ENCODE measurements at places on chromosomes 4 and X. TPM values are rescaled to one million over a fixed set of nuclear protein-coding genes. Genes with fewer than 3 reads are reported as not detected.

Gene IRS4
- polyA plus RNA-seq = 0.03 TPM

Gene SLC49A3
- 4.2 TPM for polyA plus RNA-seq

Gene EGF
- not detected for polyA plus RNA-seq

Gene C1QTNF7
- polyA plus RNA-seq = not detected

Gene TMEM271
- polyA plus RNA-seq = not detected

Gene RHOH
- polyA plus RNA-seq = not detected

Gene SPANXD
- polyA plus RNA-seq = not detected

Gene MTHFD2L
- polyA plus RNA-seq = 6.9 TPM

Gene CT45A5
- not detected for polyA plus RNA-seq

Gene TLR7
- polyA plus RNA-seq = not detected

Gene IL15
- polyA plus RNA-seq = 3.1 TPM

Gene SEC31A
- 226 TPM for polyA plus RNA-seq

Gene BMX
- polyA plus RNA-seq = 49.8 TPM

Gene TRIM61
- not detected for polyA plus RNA-seq

- H3K4me3 ChIP-seq = no peak overlapping the region
- no peaks in the 10 kb centered on the region for H3K36me3 ChIP-seq
- peak; percentile 19 for DNase-seq
These were observed 195.2 kb upstream of the STK26 start for GRCh38 chrX:131827935-131828334.

DNA sequence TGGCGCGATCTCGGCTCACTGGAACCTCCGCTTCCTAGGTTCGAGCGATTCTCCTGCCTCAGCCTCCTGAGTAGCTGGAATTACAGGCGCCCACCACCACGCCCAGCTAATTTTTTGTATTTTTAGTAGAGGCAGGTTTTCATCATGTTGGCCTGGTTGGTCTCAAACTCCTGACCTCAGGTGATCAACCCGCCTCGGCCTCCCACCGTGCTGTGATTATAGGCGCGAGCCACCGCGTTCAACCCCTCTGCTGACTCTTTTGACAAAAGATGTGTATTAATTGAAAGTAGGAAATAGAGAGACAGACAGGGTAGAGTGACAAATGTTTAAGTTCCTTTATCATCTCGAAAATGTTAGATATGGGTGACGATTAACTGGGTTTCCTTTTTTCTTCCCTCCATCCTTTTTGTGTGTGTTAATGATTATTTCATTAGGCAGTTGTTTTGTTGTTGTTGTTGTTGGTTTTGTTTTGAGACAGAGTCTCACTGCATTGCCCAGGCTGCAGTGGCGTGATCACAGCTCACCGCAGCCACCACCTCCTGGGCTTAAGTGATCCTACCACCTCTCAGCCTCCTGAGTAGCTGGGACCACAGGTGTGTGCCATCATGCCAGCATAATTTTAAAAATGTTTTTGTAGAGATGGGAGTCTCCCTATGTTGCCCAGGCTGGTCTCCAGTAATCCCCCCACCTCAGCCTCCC is 79.5 kb downstream of the KDM6A start:
- no peak for DNase-seq
- no peak overlapping the region for H3K4me3 ChIP-seq
- peaks cover 14% of the 10 kb centered on the region for H3K4me1 ChIP-seq
- no peaks in the 10 kb centered on the region for H3K27me3 ChIP-seq

DNA sequence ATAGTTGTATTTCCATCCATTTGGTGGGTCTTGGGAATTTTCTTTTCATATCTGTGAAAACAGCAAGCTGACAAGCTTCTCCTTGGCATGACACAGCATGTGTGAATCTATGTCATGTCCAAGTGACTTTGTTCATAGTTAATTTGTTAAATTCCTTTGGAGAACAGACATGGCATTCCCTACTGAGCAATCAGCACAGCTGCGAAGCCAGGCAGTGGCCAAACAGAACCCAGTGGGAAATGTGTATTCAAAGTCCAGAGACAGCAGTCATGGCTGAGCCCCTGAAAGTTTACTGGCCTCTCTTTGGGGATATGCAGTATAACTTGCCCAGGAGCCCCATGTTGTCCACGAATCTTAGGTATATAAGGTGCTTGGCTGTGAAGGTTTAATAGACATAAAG is 474.7 kb downstream of the NKX6-1 start:
- H3K27ac ChIP-seq = no peak overlapping the region
- no peaks in the 10 kb centered on the region for H3K36me3 ChIP-seq
- no peaks in the 10 kb centered on the region for H3K27me3 ChIP-seq
- no peak overlapping the region for H3K4me3 ChIP-seq
- DNase-seq = no peak

GRCh38 chr4:24089851-24090534 is 200.1 kb upstream of the PPARGC1A start:
- DNase-seq = no peak
- no peak overlapping the region for H3K4me3 ChIP-seq
- H3K27ac ChIP-seq = no peak overlapping the region
- no peaks in the 10 kb centered on the region for H3K4me1 ChIP-seq
- H3K27me3 ChIP-seq = no peaks in the 10 kb centered on the region

DNA sequence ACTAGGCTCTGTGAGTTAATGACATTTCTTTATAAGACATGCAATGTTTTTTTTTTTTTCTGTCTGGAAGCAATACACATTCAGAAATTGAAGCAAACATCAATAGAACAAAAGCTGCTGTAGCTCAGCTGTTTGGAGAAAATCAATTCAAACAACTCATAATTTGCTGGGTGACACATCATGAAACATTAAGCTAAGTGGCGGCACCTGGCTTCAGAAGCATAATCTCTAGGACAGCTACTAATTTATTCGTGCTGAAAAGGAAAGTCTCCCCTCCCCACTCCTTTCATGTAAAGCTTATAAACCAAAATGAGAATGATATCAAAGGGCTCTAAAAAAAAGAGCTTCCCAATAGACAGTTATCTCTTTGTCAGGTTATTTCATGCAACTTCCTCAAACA is 73.9 kb downstream of the LUZP4 start:
- H3K27me3 ChIP-seq = no peaks in the 10 kb centered on the region
- no peak for DNase-seq
- no peaks in the 10 kb centered on the region for H3K36me3 ChIP-seq
- peaks cover 14% of the 10 kb centered on the region for H3K4me1 ChIP-seq

GRCh38 chrX:49269767-49270248 is at the start of gene PPP1R3F:
TSS of gene PPP1R3F (plus strand) at chrX:49269793. CDS start at chrX:49269870, 77 bp downstream.
- H3K27me3 ChIP-seq = no peaks in the 10 kb centered on the region
- H3K4me3 ChIP-seq = peak within 1 kb of the TSS; percentile 59
- DNase-seq = peak; percentile 1
- H3K27ac ChIP-seq = peak within 1 kb of the TSS; percentile 80
- no peaks in the 10 kb centered on the region for H3K4me1 ChIP-seq

DNA sequence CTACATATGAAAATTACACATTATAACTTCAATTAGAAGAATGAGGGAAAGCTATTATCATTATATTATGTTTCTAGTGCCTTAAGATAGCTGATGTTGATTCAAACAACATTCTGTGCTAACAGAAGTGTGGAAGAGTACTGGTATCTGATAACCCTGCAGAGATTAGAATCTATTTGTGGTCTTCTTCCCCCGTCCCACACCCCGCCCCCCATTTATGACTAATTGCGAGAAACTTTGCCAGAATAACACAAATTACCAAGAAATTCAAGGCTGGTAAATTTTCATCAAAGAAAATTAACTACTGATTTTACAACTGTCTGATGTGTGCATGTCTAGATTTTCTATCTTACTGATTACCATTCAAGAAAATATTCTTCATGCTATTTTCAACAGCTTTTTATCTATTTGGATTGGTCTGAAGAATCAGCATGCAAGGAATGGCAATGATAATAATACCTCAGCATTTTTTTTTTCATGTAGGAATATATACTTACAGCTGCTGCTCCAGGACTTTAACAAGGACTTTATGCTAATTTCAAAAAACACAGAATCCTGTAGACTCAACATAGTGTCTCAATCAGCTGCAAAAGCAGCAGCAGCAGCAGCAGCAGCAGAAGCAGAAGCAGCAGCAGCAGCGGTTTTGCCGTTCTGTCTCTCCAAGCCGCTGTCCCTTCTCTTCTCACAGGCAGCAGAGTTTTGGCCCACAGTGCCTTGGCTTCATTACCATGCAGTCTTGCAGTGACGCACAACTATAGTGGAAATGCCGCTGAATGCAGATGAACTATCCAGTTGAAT is 126.7 kb downstream of the FRYL start:
- no peak for DNase-seq
- peaks cover 6% of the 10 kb centered on the region for H3K4me1 ChIP-seq
- H3K27ac ChIP-seq = no peak overlapping the region
- no peaks in the 10 kb centered on the region for H3K36me3 ChIP-seq
- H3K4me3 ChIP-seq = no peak overlapping the region
- no peaks in the 10 kb centered on the region for H3K27me3 ChIP-seq

DNA sequence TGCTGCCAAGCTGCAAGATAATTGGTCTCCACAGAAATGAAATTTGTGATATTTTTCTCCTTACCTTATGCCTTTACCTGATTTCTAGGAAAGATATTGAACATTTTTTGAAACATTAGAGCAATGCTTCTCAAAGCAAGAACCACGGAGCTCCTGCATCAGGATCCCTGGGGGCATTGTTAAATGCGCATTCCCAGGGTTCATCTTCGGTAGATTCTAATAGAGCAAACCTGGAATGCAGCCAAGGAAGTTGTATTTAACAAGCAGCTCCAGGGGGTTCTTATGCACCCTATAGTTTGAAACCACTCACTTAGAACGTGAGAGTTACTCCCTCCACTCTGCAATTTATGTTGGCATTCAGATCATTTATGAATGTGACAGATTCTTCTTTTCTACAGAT is 126.2 kb downstream of the SLC39A8 start:
- H3K36me3 ChIP-seq = no peaks in the 10 kb centered on the region
- H3K27ac ChIP-seq = no peak overlapping the region
- H3K4me1 ChIP-seq = peaks cover 2% of the 10 kb centered on the region
- no peaks in the 10 kb centered on the region for H3K27me3 ChIP-seq
- no peak for DNase-seq

GRCh38 chr4:158002173-158002572 is 170.7 kb downstream of the GASK1B start:
- H3K27me3 ChIP-seq = no peaks in the 10 kb centered on the region
- no peak for DNase-seq
- no peak overlapping the region for H3K4me3 ChIP-seq
- H3K4me1 ChIP-seq = peaks cover 21% of the 10 kb centered on the region

GRCh38 chrX:41837270-41837944 is 85.9 kb downstream of the CASK start:
- no peak for DNase-seq
- H3K4me3 ChIP-seq = no peak overlapping the region
- no peaks in the 10 kb centered on the region for H3K4me1 ChIP-seq
- H3K36me3 ChIP-seq = no peaks in the 10 kb centered on the region
- no peak overlapping the region for H3K27ac ChIP-seq

- H3K4me1 ChIP-seq = no peaks in the 10 kb centered on the region
- no peak overlapping the region for H3K27ac ChIP-seq
- H3K27me3 ChIP-seq = peaks cover 2% of the 10 kb centered on the region
- DNase-seq = no peak
These were observed 137.7 kb downstream of the C4orf33 start for GRCh38 chr4:129233691-129234090.

- no peaks in the 10 kb centered on the region for H3K4me1 ChIP-seq
- no peak overlapping the region for H3K27ac ChIP-seq
- H3K27me3 ChIP-seq = no peaks in the 10 kb centered on the region
- DNase-seq = no peak
- no peak overlapping the region for H3K4me3 ChIP-seq
These were observed 3.0 kb downstream of the RASSF6 start for GRCh38 chr4:73617256-73617655.

DNA sequence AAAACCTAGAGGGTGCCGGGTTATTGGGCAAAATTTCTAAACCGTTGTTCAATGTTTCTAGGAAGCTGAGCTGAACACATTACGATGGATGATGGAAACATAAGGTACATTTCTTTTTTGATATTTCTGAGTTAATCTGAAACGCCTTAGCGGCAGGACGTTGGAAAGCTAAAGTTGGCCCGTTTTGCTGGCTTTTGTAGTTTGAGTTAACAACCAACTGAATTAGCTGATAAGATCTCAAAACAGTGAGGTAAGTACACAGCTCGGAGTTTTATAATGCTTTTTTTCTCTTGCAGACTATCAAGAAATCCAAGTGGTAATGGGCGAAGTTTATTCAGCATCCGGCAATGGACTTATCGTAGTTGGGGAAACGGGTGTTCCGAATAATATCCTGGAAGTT is 73.5 kb downstream of the PRSS12 start:
- peaks cover under 1% of the 10 kb centered on the region for H3K27me3 ChIP-seq
- peaks cover 3% of the 10 kb centered on the region for H3K36me3 ChIP-seq
- H3K4me3 ChIP-seq = peak overlapping the region; percentile 99

- no peak for DNase-seq
- no peaks in the 10 kb centered on the region for H3K27me3 ChIP-seq
- no peak overlapping the region for H3K27ac ChIP-seq
- no peaks in the 10 kb centered on the region for H3K36me3 ChIP-seq
These were observed 52.6 kb downstream of the CASK start for GRCh38 chrX:41870719-41871151.

- DNase-seq = no peak
- no peak overlapping the region for H3K4me3 ChIP-seq
- no peaks in the 10 kb centered on the region for H3K36me3 ChIP-seq
- H3K27me3 ChIP-seq = no peaks in the 10 kb centered on the region
- H3K4me1 ChIP-seq = no peaks in the 10 kb centered on the region
These were observed 209.5 kb upstream of the PACRGL start for GRCh38 chr4:20490734-20491133.

DNA sequence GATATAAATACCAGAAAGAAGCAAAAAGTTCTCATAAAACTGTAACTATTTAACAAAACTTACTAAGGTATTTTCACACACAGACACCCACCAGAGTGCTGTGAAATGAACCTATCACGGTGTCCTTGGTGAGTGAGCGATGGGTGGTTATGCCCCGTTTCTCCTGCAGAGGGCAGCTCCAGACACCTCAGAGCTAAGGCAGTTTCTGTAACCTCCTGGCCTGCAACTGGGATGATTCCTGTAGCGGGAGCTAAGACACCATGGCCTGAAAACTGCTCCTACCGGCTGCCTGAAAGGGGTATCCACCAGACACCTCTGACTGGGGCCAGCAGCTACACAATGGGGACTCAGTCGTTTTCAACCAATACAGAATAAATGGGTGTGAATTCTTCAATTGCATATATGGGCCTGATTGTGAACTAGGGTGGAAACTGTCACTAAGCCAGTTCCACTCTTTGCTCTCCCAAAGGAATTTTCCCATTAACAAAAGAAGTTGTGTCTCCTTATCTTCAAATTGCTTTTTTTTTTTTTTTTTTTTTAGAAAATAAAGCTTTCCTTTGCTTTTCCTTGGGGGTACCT is 2375.8 kb upstream of the TENM3 start:
- H3K4me1 ChIP-seq = no peaks in the 10 kb centered on the region
- no peaks in the 10 kb centered on the region for H3K27me3 ChIP-seq
- no peak overlapping the region for H3K4me3 ChIP-seq
- no peak for DNase-seq
- no peaks in the 10 kb centered on the region for H3K36me3 ChIP-seq
- H3K27ac ChIP-seq = no peak overlapping the region

Measured in endothelial cell of umbilical vein (primary cell).